ENCODE measurements at places on chromosomes 7 and 10. TPM values are rescaled to one million over a fixed set of nuclear protein-coding genes. Genes with fewer than 3 reads are reported as not detected.

GRCh38 chr7:114530057-114530611 lies 115.5 kb downstream of the FOXP2 start:
- H3K27me3 ChIP-seq = no peaks in the 10 kb centered on the region

DNA sequence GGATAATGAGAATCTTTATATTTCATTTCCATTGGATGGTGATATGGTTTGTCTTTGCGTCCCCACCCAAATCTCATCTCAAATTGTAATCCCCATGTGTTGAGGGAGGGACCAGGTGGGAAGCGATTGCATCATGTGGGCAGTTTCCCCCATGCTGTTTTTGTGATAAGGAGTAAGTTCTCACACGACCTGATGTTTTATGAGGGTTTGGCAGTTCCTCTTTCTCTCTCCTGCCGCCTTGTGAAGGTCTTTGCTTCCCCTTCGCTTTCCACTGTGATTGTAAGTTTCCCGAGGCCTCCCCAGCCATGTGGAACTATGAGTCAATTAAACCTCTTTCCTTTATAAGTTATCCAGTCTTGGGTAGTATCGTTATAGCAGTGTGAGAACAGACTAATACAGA lies 59.4 kb downstream of the MTPN start:
- H3K4me3 ChIP-seq = no peak overlapping the region
- no peaks in the 10 kb centered on the region for H3K27me3 ChIP-seq
- H3K4me1 ChIP-seq = no peaks in the 10 kb centered on the region
- H3K36me3 ChIP-seq = peaks cover 4% of the 10 kb centered on the region
- DNase-seq = no peak

- no peaks in the 10 kb centered on the region for H3K27me3 ChIP-seq
- DNase-seq = no peak
- no peaks in the 10 kb centered on the region for H3K36me3 ChIP-seq
- no peak overlapping the region for H3K4me3 ChIP-seq
- no peaks in the 10 kb centered on the region for H3K4me1 ChIP-seq
Measured at GRCh38 chr10:126597211-126597610, 73.3 kb downstream of the C10orf90 start.

DNA sequence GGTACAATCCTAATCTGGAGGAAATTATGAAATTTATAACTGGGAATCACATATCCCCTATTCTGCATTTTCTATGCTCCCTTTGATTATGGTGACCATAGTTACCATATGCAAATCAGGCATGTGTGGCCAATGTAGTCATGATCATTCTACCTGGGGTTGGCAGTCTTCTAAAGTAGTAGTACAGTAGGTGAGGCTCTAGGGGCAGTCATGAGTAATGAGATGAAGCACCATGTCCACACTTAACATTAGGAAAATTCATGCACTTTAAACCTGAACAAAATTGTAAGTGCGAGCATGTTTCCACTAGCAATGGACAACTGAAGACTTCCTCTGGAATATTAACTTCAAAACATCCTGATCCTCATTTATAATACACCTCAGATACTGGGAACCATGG lies 545.9 kb downstream of the SUGCT start:
- no peaks in the 10 kb centered on the region for H3K27me3 ChIP-seq
- H3K36me3 ChIP-seq = no peaks in the 10 kb centered on the region
- H3K4me1 ChIP-seq = no peaks in the 10 kb centered on the region
- no peak overlapping the region for H3K27ac ChIP-seq
- no peak for DNase-seq

GRCh38 chr10:131695496-131696165 lies 205.2 kb upstream of the PPP2R2D start:
- no peaks in the 10 kb centered on the region for H3K36me3 ChIP-seq
- H3K27ac ChIP-seq = no peak overlapping the region
- H3K4me3 ChIP-seq = no peak overlapping the region

Gene HOGA1
- not detected for total RNA-seq

- DNase-seq = no peak
- peaks cover 36% of the 10 kb centered on the region for H3K4me1 ChIP-seq
- H3K27me3 ChIP-seq = no peaks in the 10 kb centered on the region
- peaks cover 8% of the 10 kb centered on the region for H3K36me3 ChIP-seq
- H3K27ac ChIP-seq = no peak overlapping the region
- H3K4me3 ChIP-seq = peak overlapping the region; percentile 90
Measured at GRCh38 chr7:91942312-91942711, 1.6 kb downstream of the AKAP9 start.

GRCh38 chr10:71396711-71397295 lies at the start of gene CDH23:
CDH23 (plus strand) TSS chr10:71396920; CDS start chr10:71439832, 42,912 bp downstream.
- peaks cover 52% of the 10 kb centered on the region for H3K27me3 ChIP-seq
- H3K4me3 ChIP-seq = peak within 1 kb of the TSS; percentile 45
- H3K4me1 ChIP-seq = peaks cover 2% of the 10 kb centered on the region
- no peak within 1 kb of the TSS for H3K27ac ChIP-seq

Gene ZP3
- total RNA-seq = 26.6 TPM

GRCh38 chr7:120273476-120273975 lies 551 bp downstream of the KCND2 start:
- peak; percentile 6 for DNase-seq
- H3K36me3 ChIP-seq = no peaks in the 10 kb centered on the region
- peaks cover 10% of the 10 kb centered on the region for H3K4me1 ChIP-seq
- H3K4me3 ChIP-seq = peak overlapping the region; percentile 69

GRCh38 chr10:77149001-77149400 lies 488.6 kb downstream of the KCNMA1 start:
- DNase-seq = no peak
- H3K4me3 ChIP-seq = no peak overlapping the region
- H3K27me3 ChIP-seq = peaks cover 6% of the 10 kb centered on the region
- H3K36me3 ChIP-seq = no peaks in the 10 kb centered on the region

- H3K4me3 ChIP-seq = no peak overlapping the region
- H3K27me3 ChIP-seq = peaks cover 8% of the 10 kb centered on the region
- no peak for DNase-seq
- no peak overlapping the region for H3K27ac ChIP-seq
- H3K36me3 ChIP-seq = no peaks in the 10 kb centered on the region
- H3K4me1 ChIP-seq = no peaks in the 10 kb centered on the region
Measured at GRCh38 chr10:28993861-28994260, 295.0 kb upstream of the LYZL1 start.

DNA sequence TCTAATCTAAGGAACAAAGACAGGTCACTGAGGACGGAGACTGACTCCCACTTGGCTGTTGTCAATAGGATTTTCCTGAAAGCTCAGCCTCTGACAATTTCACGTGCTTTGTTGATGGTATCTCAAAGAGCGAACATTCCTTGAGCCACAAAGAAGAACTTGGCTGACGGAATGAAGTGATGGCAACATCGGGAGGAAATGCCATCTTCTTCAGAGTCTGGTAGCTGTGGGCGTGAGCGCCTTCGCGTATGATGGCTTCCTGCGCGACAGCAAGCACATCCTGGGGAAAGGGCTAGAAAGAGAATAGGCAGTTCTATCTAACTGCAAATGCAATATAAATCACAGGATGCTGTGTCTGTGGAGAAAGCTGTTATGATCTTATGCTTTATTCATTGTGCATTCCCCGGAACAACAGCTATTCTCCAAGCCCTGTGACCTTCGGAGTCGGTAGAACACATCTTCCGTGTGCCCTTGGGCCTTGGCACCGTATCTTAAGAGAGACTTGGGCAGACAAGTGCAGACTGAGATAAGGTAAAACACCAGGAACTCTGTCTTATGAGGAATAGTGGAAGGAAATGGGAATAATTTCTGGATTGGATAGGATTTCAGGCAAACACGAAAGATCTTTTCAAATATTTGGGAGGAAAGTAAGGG lies 19.6 kb upstream of the GTPBP4 start:
- H3K27me3 ChIP-seq = peaks cover 9% of the 10 kb centered on the region
- no peak for DNase-seq
- H3K4me1 ChIP-seq = peaks cover 7% of the 10 kb centered on the region

Gene AKR1C8
- total RNA-seq = not detected

DNA sequence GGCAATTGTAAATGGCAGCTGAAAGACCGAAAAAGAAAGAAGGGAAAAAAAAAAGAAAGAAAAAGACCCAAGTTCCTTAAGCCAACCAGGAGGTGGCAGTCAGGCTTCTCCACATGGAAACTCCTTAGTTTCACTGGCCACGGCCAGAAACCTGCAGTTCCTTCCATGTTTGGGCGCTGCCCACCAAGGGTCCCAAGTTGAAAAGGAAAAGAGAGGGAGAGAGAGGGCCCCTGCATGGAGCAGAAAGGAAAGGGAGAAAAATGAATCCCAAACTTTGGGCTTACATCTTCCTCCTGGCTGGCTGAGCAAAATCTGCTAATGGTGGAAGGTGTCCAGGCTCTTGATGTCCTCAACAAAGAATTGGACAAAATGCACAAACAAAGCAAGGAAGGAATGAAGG lies 31.8 kb upstream of the ABCA13 start:
- no peaks in the 10 kb centered on the region for H3K27me3 ChIP-seq
- H3K4me1 ChIP-seq = peaks cover 6% of the 10 kb centered on the region
- no peak overlapping the region for H3K27ac ChIP-seq
- H3K4me3 ChIP-seq = no peak overlapping the region

DNA sequence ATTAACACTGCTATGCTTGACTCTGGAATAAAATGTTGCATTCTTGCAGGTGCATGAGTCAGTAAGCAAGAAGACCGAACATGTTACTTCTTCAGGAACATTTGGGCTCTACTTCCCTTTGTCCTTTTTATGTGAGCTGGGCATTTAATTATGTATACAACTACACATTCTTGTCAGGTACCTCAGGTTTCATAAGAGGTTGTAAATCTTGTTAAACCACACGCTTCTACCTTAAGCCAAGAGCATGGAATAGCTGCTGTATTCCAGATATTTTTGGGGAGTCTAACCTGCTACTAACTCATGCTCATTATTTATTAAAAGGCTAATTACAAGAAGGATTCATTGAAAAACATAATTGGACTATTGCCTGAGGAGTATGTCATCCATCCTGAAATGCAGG lies 414.2 kb upstream of the KLF6 start:
- H3K36me3 ChIP-seq = no peaks in the 10 kb centered on the region
- H3K4me1 ChIP-seq = peaks cover 13% of the 10 kb centered on the region

- no peak for DNase-seq
- no peaks in the 10 kb centered on the region for H3K27me3 ChIP-seq
- H3K4me1 ChIP-seq = no peaks in the 10 kb centered on the region
Measured at GRCh38 chr7:111477462-111478225, 84.6 kb downstream of the IMMP2L start.

- H3K36me3 ChIP-seq = peaks cover 17% of the 10 kb centered on the region
- no peak overlapping the region for H3K4me3 ChIP-seq
- no peaks in the 10 kb centered on the region for H3K27me3 ChIP-seq
- peaks cover 8% of the 10 kb centered on the region for H3K4me1 ChIP-seq
Measured at GRCh38 chr7:39700932-39701331, 77.6 kb downstream of the RALA start.

- no peak for DNase-seq
- H3K4me3 ChIP-seq = no peak overlapping the region
- no peak overlapping the region for H3K27ac ChIP-seq
- no peaks in the 10 kb centered on the region for H3K4me1 ChIP-seq
- H3K27me3 ChIP-seq = peaks cover 4% of the 10 kb centered on the region
Measured at GRCh38 chr10:121690152-121690848, 92.1 kb upstream of the FGFR2 start.
